ENCODE measurements at places on chromosomes 16 and 17.

DNA sequence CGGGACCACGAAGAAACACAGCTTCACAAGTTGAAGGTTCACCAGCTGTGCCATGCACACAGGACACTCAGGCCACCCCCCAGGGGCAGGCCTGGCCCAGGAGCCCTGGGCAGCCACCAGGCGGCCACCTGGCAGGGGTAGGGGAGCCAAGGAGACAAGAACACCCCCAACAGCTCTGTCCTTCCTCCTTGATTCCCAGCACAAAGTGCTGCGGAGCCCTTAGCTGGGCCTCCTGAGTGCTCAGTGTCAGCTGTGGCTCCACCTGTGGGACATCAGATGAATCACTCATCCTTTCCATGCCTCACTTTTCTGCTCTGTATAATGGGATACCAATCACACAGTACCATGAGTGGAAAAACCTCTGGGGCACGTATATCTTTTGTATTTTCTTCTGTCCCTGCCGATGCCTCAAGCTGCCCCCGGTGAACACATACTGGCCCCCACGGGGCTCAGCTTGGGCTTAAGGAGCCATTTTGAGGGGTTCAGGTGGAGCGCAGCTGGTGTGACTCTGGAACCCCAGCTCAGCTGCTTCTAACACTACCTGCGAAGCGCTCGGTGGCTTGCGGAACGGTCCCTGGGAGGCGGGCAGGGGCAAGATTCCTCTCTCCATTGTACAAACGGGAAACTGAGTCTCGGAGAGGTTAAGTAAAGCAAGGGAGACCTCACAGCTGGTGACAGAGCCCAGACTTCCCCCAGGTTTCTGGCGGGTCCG is 12.0 kb downstream of the GALK1 start:
- no peak for DNase-seq

- DNase-seq, result no peak
Measured at GRCh38 chr17:68294196-68294555, 2.9 kb downstream of the ARSG start.

DNA sequence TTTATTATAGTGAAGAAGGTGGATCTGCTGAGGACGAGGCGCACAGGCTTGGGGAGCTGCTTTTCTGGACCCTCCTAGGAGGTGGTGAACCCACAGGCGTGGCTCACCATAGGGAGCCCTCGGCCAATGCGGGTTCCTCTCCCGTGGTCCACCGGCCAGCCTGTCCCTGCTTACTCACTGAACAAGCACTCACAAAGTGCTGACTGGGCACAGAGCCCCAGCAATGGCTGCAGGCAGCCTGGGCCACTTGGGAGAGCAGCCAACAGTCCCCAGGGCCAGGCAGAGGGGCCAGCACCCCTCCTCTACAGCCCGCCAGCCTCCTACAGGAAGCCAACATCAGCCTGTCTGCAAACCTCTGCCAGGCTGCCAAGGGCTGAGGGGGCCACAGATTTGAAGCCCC is 19.1 kb upstream of the NCBP3 start:
- no peak for DNase-seq

- DNase-seq, result no peak
Measured at GRCh38 chr17:50651661-50652060, 17.0 kb downstream of the ABCC3 start.

GRCh38 chr16:55498101-55498500 is 10.8 kb upstream of the LPCAT2 start:
- no peak for DNase-seq

- DNase-seq, result no peak
Measured at GRCh38 chr17:55911186-55911585, 160.3 kb downstream of the PCTP start.

DNA sequence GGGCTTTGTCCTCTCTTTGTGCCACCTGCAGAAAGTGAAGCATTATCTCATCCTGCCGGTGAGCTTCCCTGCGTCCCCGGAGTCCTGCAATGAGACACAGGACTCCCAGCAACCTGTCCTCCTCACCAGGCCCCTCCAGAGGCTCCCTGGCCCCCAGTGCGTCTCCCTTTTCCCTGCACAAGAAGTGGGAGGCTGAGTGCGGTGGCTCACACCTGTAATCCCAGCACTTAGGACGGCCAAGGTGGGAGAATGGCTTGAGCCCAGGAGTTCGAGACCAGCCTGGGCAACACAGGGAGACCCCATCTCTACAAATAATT is 8.4 kb downstream of the GRB7 start:
- DNase-seq, result no peak

DNA sequence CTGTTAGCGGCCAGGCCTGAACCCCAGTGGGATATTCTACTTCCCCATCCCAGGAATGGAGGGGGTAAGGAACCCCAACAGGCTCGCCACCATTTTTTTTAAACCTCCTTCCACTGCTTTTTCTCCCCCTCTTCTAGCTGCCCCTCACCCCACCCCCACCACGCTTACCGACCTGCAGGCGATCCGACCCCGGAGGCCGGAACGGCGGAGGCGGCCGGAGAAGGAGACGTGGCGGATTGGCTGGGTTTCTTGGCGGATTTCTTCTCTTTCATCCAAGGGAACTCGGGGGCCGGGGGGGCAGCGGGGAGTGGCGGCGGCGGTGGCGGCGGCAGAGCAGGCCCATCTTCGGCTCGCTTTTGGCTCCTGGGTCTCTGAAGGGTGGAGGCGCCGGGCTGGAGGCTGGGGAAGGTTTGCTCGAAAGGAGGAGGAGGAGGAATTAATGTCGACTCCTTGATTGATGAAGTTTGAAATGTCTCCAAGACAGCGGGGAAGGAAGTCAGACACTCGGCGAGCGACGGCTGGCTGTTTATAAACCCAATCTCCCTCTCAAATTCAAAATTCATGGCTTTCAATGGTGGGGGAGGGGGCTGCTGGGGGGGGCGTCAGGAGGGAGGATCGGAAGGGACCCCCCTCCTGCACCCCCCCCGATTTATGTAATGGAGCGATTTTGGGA is 424 bp downstream of the HOXB2 start:
- no peak for DNase-seq

- DNase-seq, result no peak
Measured at GRCh38 chr16:75342308-75342811, 90.9 kb upstream of the BCAR1 start.

GRCh38 chr17:68705714-68706076 is 104.5 kb upstream of the FAM20A start:
- no peak for DNase-seq

DNA sequence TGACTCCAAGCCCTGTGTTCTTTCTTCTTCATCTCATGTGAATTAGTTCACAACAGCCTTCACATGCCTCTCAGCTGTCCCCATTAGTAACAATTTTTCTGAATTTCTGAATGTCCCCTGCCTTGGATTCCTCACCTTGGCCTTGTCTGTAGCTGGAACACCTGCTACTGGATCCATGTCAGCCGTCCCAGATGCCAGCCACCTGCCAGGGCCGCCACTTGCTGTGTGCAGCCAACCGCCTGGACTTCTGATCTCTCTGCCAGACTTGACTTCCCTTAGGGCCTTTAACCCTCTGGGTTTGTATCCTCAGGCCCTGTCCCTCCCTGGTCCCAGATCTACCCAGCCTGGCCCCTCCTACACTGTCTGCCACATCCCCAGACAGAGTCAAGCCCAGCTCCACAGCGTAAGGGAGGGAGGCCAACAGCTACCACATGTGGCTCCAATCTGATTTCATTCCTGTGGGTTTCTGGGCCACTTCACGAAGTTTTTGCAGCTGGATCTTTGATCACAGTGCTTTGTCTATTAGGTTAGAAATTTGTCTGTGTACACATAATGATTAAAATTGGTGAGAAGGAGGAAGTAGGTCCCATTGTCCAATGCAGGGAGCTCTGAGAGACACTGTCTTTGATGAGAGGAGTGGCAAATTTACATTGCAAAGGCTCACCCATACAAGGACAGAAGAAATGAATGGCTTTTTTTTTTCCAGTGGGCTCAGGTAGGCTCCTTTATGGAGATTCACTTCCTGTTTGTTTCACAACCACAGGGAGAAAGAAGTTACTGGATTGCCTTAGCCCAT is 15.3 kb downstream of the MPP2 start:
- no peak for DNase-seq

DNA sequence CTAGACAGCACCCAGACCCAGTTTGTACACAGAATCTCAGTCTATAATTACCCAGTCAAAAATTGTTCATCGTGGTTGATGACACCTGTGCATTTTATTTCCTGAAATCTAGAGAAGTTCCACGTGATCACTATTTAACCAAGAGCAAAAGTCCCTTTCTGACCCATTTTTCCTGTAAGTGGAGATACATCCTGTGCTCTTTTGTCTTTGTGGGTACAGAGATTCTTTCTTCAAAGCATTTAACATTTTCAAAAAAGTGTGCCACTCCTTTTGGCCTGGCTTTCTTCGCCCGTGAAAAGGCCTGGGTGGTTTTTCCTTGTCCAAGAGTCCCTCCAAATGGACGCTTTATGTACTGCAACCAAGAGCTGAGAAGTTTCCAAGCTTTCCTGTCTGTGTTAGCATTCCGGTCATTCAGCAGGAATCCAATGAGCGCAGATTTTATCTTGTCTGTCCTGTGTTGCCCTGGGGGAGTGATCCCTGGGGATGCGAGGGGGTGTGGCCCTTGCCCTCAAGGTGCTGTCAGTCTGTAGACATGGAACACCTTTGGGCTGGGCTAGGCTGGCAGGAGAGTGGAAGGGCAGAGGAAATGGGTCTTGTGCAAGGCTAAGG is 161.1 kb upstream of the CACNG5 start:
- DNase-seq, result no peak

DNA sequence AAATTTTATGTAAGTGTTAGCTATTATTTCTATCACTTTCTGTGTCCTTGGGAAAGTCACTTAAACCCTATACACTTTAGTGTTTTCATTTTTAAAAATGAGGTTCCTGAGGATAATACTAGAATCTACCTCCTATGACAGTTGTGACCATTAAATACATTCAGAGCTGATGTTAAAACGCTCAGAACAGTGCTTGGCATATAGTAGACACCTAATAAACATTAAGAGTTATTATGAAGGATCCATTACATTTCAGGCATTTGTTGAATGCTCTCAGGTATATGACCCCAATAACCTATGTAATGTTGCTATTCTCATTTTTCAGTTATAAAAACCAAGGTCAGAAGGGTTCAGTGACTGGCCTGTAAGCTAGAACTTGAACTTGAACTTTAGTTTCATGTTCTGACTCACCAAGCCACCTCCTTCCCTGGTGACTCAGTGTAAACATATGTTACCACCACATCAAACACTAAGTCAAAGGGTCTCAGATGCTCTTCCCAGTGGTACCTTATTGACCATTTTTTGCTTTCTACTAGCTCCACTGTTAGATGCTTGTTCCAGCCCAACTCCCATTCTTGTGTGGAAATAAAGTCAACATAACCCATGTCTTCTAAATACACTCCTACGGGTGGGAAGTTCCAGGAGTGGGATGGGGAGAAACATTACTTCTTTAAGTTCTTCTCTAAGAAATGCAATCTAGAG is 47.6 kb downstream of the HSD17B2 start:
- DNase-seq, result no peak

- DNase-seq, result no peak
Measured at GRCh38 chr16:87131061-87131995, 185.9 kb downstream of the C16orf95 start.

All from stimulated activated CD4-positive, alpha-beta T cell treated with anti-CD3 and anti-CD28 coated beads, TNF-alpha, amount 100 ng/mL, for 1 hour (primary cell).